ENCODE measurements at places on chromosomes 12 and 14.

- DNase-seq = no peak
These were observed 13.1 kb upstream of the CHD4 start for GRCh38 chr12:6620137-6620884.

DNA sequence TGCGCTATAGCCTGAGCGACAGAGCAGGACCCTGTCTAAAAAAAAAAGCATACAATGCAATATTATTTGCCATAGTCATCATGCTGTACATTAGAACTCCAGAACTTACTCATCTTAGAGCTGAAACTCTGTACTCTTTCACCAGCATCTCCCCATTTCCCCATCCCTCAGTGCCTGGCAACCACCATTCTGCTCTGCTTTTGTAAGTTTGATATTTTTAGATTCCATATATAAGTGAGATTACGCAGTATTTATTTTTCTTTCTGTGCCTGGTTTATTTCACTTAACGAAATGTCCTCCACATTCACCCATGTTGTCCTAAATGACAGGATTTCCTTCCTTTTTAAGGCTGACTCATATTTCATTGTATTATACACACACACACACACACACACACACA, 121.8 kb downstream of the BBS10 start:
- no peak for DNase-seq

- no peak for DNase-seq
These were observed 57.4 kb downstream of the FUT8 start for GRCh38 chr14:65469903-65470302.

GRCh38 chr12:101877806-101878242, 444 bp downstream of the DRAM1 start:
- no peak for DNase-seq

GRCh38 chr12:24821691-24822090, 127.2 kb downstream of the BCAT1 start:
- DNase-seq = no peak

DNA sequence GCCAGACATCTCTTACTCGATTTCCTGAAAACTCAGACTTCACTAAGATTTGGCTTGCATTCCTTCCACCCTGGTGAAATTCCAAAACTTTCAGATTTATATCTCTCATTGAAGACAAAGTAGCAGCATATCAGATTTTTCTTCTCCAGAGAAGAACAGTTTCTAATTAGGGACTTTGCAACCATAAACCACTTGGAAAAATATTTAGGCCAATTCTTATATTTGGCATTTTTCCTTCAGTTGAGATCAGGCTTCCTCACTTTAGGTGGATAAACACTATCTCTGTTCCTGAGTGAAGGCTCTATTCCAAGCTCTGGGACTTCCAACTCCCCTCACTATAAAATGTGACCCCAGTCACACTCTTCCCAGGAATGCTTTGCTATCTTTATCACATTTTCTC, 1434.3 kb upstream of the FLRT2 start:
- DNase-seq = no peak

DNA sequence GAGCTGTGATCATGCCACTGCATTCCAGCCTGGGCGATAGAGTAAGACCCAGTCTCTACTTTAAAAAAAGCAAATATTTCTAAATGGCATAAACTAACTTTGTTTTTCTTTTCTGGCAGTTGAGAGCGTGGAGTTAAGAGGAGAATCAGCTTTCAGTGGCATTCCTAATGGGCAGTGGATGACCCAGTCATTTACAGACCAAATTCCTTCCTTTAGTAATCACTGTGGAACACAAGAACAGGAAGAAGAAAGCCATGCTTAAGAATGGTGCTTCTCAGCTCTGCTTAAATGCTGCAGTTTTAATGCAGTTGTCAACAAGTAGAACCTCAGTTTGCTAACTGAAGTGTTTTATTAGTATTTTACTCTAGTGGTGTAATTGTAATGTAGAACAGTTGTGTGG, 21.2 kb downstream of the TDG start:
- no peak for DNase-seq

DNA sequence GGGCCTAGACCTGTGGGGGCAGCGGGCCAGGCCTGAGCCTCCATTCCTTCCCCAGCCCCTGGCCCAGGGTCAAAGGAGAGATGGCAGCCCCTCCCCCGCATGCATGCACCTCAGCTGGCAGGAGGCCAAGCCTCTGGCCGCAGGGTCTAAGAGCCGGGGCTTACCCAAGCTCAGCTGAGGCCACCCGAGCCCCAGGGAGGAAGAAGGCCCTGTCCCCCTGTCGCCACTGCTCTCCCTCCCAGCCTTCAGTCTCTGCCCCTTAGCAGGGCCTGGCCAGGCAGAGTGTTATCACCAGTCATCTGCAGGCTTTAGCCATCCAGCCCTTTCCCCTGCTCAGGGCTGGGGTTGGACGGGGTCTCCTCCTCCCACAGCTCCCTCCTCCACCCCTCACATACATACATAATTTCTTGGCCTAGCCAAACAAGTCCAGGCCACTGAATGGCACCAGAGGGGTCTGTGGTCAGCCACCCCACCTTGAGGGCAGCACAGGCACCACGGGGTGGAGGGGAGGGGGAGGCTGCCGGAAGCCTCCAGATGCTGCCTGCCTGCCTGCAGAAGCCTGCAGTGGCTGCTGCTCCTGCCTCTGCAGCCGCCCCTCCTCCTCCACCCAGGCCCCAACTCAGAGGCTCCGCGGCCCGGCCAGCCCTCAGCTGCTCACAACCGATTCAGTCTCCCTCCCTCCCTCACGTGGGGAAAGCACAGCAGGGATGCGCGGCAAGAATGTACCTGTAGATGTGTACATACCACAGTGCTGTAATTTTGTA, 22.8 kb downstream of the RAB35 start:
- no peak for DNase-seq

DNA sequence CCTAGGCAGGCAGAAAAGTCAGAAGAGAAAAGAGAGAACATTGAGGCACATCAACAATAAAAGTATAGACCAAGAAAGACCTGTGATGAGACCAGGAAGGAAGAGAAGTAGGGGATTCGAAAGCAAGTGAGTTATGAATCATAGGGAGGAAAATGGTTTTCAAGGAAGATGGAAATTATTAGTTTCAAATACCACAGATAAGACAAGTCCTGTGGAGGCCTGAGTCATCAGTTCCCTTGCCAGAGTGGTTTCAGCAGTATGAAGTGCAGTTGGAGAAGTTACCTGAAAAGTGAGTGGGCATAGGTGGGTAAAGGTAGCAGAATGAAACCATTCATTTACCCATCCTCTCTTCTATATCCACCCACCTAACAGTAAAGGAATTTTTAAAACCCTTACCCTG, 25.2 kb upstream of the TSPAN8 start:
- no peak for DNase-seq

DNA sequence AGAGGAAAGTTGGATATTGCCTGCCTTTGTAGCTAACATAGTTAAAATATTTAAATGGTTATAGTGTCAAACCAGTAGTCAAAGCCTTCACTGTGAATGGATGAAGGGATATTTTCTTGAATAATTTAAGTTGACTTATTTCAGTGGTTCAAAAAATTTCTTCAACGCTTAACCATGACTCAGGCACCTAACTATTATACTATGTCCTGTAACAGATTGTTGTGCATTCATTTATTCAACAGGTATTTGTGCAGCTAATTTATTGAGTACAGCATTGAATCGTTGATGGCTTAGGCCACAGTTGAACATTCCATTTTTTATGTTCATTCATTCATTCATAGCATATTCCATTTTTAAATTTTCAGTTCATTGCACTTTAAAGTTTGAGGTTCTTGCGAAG, 9.2 kb downstream of the HIF1A start:
- DNase-seq = no peak

GRCh38 chr12:22083167-22083566, 37.1 kb downstream of the CMAS start:
- no peak for DNase-seq

GRCh38 chr12:49903700-49904423, at the start of gene FAIM2:
TSS of gene FAIM2 (minus strand) at chr12:49903900. CDS start at chr12:49903792, 108 bp downstream.
- DNase-seq = no peak

DNA sequence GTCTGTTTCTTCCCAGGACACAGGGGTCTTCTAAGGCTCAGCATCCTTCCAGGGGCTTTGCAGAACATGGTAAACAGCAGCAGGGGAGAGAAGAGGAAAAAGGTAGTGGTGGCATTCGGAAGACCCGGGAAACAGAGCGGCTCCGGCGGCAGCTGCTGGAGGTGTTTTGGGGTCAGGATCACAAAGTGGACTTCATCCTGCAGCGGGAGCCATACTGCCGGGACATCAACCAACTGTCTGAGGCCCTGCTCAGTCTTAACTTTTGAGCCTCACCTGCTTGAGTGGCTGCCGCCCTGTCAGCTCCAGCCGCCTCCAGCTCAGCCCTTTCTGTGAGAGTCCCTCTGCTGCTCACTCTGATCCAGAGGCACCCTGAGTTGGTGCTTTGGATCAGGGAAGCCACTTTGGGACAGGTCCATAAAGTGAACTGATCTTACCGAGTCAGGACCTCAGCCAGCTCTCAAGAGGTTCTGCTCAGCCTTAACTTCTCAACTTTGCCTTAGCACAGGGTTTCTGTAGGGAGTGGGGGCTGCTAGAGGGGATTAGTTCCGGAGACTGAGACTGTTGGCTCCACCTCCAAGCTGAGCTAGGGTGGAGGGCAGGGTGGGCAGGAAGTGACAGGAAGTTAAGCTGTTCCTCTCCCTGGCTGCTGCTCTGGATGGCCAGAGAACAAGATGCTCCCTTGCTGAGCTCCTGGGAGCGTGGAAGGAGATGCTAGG, 5.4 kb downstream of the SDR39U1 start:
- no peak for DNase-seq

DNA sequence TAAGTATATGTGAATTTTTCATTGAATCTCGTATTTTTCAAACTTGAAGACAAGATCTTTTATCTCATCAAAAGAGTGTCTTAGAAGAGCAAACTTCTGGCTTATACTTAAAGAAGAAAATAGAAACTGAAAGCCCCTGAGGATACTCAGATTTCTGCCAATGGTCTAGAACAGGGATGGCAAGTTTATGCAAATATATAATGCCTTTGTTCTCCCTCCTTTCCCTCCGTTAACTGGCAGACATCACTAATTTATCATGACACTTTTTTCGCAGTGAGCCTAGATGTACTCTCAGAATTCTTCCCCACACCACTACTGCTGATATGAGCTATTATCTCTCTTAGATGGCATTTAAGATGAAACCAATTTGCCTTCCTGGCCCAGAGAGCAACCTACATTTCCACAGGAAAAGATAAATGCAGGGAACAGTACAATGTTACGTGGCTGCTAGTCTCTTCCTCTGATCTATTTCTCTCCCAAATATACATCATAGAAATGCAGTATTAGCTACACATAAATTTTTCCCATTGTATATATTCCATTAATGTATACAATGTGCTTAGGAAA, 40.0 kb upstream of the DAAM1 start:
- no peak for DNase-seq

DNA sequence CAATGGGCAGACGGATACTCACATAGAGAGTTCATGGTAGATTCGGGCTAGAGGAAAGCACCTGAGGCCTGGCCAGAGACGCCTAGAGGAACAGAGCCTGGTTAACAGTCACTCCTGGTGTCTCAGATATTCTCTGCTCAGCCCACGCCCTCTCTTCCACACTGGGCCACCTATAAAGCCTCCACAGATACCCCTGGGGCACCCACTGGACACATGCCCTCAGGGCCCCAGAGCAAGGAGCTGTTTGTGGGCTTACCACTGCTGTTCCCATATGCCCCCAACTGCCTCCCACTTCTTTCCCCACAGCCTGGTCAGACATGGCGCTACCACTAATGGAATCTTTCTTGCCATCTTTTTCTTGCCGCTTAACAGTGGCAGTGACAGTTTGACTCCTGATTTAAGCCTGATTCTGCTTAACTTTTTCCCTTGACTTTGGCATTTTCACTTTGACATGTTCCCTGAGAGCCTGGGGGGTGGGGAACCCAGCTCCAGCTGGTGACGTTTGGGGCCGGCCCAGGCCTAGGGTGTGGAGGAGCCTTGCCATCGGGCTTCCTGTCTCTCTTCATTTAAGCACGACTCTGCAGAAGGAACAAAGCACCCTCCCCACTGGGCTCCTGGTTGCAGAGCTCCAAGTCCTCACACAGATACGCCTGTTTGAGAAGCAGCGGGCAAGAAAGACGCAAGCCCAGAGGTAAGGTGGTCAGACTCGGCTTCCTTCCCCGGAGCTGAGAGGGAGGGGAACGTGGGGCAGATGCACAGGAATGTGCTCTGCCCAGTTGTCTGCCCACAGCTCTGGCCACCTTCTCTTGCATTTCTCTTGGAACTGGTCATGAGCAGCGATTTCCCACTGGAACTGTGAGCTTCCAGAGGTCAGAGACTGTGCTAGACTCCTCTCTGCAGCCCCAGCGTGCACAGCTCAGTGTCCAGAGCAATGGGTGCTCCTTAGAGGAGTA, at the start of gene CD4:
CD4 (plus strand) TSS at position 557 of the 953 bp plus-strand sequence. CDS start 10,611 bp downstream, outside the sequence.
- no peak for DNase-seq

GRCh38 chr12:131152587-131152986, 198.9 kb downstream of the ADGRD1 start:
- no peak for DNase-seq

- DNase-seq = no peak
These were observed 4.9 kb downstream of the KLRC1 start for GRCh38 chr12:10448236-10448635.

GRCh38 chr12:105920161-105920684, 218.5 kb downstream of the NUAK1 start:
- no peak for DNase-seq

GRCh38 chr14:26401179-26401968, 196.5 kb downstream of the NOVA1 start:
- peak; percentile 71 for DNase-seq
